Pulmonary artery endothelial cell (primary cell): ENCODE measurements at places on chromosomes 6 and 20. TPM values are rescaled to one million over a fixed set of nuclear protein-coding genes. Genes with fewer than 3 reads are reported as not detected.

DNA sequence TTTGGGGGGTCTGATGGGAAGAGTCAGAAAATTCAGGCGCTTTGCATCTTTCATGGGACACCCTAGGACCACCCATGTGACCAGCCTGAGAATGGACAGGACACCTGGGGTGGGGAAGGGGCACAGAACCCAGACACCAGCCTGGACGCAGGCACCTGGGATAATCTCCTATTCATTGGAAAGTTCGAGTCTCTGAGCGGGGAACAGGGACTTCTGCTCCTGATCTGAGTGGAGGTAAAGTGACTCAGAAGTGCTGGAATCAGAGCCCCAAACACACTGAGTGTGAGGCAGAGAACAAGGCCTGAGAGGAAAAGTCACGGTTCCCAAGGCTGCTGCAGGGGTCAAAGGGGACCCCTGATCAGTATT lies 1.4 kb downstream of the HLA-B start:
- DNase-seq = no peak

GRCh38 chr20:2617099-2617714 lies 35.2 kb upstream of the NOP56 start:
- DNase-seq = no peak

- DNase-seq = no peak
These were observed 147.6 kb upstream of the TAB2 start for GRCh38 chr6:149169761-149170511.

DNA sequence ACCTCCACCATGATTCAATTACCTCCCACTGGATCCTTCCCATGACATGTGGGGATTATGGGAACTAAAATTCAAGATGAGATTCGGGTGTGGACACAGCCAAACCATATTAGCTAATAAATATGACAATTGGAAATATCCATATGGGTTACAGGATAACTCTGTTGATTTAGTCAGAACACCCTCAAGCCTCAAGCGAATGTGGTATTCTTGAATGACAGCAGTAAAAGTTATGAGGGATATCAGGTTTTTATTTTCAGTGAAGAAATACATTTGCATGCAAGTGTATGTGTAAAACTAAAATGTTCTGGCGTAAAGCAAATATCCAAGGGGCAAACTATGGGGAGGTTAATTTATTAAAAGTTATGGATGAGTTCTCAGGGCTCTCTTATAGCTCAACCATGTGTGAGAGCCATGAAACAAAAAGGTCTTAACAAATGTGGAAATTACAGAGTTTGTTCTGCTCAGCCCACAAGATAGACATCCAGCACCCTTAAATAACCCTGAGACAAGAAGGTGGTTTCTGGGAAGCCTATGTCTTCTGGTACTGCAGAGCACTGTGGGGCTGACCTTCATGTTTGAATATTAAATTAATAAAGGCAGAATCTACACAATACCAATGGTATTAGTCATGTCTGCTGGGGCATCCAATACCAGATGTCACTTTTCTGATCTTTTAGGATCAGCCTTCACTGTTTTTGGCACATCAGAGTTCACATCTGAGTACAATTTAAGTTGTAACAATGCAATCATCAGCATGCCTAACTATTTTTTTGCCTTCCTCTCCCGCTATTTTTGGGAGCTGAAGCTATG lies 370.5 kb upstream of the RSPO3 start:
- no peak for DNase-seq

DNA sequence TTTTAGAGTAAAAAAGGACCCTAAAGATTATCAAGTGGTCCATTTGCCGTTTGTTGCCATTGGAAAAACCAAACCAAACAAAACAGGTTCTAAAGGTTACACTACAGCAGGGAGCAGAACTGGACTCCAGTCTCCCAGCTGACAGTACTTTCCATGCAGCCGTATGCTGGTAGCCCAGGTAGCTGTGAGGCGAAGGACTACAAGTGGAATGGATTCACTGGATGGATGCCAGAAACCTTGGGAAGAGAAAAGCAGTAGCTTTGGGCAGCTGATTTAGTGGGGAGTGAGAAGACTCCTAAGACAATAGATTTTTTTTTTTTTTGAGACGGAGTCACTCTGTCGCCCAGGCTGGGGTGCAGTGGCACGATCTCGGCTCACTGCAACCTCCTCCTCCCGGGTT lies 88.3 kb downstream of the SASH1 start:
- no peak for DNase-seq

GRCh38 chr6:112941613-112942012 lies 594.5 kb downstream of the RFPL4B start:
- DNase-seq = no peak

DNA sequence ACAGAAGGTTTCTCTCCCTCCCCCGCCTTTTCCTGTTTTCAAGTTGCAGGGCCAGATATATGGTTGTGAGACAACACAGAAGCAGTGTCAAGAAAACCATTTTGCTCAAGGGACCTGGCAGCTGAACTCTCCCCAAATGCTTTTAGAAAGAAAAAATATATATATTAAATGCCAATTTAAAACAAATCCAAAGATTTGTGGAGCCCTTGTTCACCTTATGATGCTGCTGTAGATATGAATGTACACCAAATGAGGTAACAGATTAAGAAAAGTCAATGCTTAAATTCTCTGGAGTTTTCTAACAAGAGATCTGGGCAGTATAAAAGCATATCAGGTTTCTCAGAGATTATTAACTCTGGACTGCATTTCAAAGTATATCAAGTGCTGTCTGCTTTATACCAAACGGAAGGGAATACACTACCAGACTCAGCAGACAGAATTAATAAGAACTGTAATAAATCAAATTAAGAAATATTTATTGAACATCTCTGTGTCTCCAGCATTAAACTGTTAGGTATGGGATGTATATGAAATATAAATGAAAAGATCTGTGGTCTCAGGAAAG lies 357.5 kb downstream of the HDGFL1 start:
- DNase-seq = peak; percentile 5

GRCh38 chr20:44212792-44213191 lies 2.2 kb upstream of the OSER1 start:
- DNase-seq = no peak

The CD24 gene
- total RNA-seq = 0.92 and 2.5 TPM in 2 replicates

The DZANK1 gene
- 0.66 and 0.81 TPM in 2 replicates for total RNA-seq

The PMEPA1 gene
- total RNA-seq = 3.7 and 4.7 TPM in 2 replicates

The LINC00237 gene
- total RNA-seq = not detected in 2 replicates
